Gastroesophageal sphincter (tissue), 4 donors: ENCODE measurements at places on chromosomes 12 and 14. TPM values are rescaled to one million over a fixed set of nuclear protein-coding genes. Genes with fewer than 3 reads are reported as not detected.

GRCh38 chr14:90660865-90661570 lies 155.2 kb downstream of the TTC7B start:
- ATAC-seq = no peak

Gene POTEM
- total RNA-seq = not detected

DNA sequence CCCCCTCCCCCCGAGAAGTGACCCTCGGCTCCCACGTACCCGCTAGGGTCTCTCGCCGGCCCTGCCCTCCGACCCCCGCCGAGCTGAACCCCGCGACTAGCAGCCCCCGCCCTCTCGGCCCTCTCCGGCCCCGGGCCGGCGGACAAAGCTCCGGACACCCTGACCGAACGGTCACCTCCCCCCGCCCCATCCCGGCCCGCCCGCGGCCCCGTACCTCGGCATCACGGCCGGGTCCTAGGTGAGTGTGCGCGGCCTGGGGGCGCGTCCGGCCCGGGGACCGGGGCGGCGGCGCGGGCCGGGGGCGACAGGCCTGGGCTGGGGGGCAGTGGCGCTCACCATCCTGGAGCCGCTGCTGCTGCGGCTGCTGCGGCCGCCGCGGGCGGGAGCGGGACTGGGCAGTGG lies at the start of gene FIGNL2:
Gene FIGNL2 (minus strand): TSS at position 393 of the 402 bp plus-strand sequence. CDS start 26,305 bp downstream, outside the sequence.
- ATAC-seq = no peak

DNA sequence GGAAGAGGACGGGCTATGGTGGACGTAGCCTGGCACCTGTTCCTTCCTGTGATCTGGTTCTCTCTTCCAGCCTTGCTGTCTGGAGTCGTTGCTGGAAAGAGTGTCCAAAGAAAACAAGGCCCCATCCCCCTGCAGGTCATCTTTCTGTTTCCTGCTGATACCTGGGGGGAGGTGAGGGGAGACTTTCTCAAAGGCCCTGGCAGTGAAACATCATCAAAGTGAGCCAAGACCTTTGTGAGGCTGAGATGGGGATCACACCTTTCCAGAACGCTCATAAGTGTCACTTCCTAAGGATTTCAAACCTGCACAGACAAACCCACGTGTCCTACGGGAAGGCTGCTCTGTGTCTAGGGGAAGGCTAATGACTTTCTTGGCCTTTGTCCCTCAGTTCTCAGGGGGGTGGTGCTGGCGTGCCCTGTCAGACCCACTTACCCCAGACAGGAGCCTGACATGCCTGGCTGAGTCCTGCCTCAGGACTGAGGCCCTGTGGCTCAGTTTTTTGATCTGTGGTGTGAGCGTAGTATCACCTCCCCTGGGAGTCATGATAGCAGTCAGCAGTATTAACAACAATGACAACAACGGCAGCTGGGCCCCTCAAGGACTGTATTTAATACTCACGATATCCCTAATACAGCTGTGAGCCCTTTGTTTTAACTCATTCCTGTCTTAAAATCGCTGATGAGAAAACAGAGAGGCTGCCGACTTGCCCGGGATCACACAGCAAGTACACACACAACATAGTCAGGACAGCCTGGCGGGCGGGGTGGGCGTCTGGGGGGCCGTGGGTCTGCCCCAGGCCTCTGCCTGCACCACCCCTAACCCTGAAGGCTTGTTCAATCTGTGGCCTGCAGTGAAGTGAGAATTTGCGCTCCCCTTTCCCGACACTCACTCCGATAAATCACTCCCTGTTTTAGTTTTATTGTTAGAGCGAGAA lies 235.2 kb downstream of the SLC41A2 start:
- ATAC-seq = no peak

GRCh38 chr14:91947475-91948184 lies at the start of gene FBLN5:
Gene FBLN5 (minus strand): TSS chr14:91947694. CDS start chr14:91947229, 465 bp downstream.
- ATAC-seq = peak; percentile 88

GRCh38 chr14:44372807-44373489 lies 134.1 kb downstream of the FSCB start:
- no peak for ATAC-seq

GRCh38 chr12:49549735-49550692 lies 11.2 kb downstream of the KCNH3 start:
- ATAC-seq = no peak

DNA sequence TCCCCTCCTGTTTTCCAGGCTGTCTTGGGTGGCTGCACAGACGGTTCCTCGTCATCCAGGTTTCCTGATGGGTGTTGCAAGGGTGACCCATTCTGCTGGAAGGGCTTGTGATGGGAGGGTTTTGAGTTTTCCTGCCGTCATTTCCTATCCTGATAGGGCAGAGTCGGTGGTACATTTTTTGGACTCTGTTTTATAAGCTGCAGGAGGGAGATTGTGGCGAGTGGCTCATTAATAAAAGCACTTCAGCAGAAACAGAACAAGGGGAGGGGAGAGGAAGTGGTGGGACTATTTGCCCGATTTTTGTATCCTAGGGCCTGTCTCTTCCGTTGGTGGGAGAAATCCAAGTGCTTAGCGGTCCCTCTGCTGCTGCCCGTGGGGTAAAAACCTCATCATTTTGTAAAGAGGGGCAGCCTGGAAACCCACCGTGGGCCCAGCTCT lies 40.0 kb downstream of the TSPAN9 start:
- ATAC-seq = peak; percentile 64

- ATAC-seq = no peak
Observed at GRCh38 chr12:14216405-14217294, 148.8 kb upstream of the ATF7IP start.

DNA sequence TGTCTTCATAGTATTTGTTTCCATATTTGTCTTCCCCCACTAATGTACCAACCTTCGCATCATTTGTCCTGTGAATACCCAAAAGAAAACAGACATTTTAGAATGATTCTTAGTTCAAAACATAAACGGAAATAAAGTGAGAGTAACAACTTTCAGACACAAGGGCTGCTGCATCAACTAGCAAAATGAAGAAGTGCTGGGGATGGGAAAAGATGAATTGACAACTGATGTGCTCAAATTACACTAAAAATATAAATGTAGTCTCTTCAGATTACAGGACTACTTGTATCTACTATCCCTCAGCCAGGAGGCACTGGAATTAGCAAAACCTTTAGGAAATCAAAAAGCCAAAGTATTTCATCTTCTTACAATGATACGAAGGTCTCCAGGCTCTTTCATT lies 743 bp downstream of the NDUFA12 start:
- ATAC-seq = no peak

Gene KLHL33
- 2.6 TPM for total RNA-seq

Gene BEGAIN
- 3.9 TPM for total RNA-seq

- no peak for ATAC-seq
Observed at GRCh38 chr12:91890742-91891141, 254.9 kb downstream of the BTG1 start.

GRCh38 chr14:101155575-101155974 lies 252.1 kb upstream of the RTL1 start:
- no peak for ATAC-seq

Gene PLA2G1B
- total RNA-seq = not detected

Gene WNT1
- total RNA-seq = not detected

GRCh38 chr12:74752215-74752614 lies 214.6 kb downstream of the ATXN7L3B start:
- no peak for ATAC-seq

DNA sequence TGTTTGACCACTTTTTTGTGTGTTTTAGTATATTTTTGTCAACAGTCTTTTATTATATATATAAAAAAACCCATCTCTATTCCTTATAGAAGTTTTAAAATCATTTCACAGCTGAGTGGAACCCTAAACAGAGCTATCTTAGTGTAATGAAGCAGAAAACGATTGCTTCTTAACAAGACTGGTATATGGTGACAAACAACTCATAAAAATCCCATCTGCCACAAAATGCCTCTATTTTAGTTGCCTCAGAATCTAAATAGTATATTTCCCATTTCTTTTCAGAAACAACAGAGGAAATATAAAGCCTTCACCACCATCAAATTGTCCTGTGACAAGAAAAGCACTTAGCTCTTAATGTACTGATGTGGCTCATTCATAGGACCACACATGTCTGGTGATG lies 322.4 kb downstream of the ATP23 start:
- ATAC-seq = no peak

Gene TMEM253
- total RNA-seq = not detected

DNA sequence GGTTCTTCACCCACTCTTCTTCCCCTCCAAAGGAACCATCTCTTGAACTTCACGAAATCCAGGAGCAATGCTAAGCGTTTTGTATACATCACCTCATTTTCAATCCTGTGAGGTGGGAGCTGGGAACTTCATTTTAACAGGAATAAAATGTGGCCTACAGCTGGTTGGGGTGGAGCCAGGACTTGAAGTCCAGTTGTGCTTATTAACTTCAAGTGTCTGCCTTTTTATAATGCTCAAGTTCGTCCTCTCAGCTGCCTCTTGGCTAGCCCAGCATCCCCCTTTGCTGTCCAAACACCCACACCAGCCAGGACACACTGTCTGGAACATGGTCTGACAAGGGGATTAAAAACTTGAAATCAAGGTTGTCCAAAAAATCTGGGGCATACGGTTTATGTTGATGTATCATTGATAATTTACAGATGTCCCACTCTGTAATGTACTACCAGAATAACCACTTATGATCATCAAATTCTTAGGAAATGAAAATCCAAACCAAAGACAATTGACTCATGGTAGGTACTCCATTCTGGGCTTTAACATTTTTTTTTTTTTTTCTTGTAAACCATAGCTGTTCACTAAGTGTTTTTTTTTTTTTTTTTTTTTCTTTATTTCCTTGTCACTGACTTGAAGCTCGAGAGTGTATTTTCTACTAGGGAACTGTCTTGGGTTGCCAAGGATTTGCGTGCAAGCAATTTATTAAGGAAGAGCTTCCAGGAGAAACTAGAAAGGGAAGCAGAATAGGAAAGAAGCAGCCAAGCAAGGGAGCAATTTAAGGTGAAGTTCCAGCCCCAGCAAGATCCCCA lies 252.3 kb downstream of the EFCAB11 start:
- ATAC-seq = peak; percentile 63

DNA sequence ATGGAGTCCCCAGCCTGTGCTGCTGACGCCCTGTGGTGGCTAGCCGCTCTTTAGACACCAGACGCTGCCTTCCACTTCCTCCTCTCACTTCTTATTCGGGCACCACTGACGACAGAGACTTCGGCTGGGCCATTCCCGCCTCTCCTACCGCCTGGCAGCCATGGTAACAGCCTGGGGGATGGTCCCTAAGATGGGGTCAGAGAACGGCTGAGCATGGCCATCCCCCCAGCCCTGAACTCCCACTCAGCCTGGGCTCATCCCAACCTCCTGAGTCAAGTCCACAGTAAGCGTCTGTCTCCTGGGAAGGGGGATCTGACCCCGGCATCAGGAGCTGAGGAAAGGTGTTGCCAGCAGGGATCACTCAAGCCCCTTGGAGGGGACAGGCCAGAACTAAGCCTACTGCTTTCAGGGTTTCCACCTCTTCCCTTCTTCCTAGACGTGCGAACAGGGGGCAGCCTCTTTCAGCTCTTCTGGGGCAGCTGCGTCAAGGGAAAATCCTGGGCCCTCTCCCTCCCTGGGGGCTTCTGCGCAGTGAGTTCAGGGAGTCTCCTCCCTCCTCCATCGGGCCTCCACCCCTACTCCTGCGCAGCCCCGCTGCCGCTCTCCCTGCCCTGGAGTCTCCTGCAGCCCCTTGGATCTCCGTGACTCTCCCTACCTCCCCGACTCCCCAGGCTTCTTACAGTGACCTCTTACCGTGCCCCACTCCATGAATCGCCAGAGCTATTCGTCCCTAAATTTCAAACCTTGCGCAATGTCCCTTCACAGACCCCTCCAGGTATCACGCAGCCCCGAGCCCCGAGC lies 643 bp upstream of the TAMALIN start:
- ATAC-seq = no peak

DNA sequence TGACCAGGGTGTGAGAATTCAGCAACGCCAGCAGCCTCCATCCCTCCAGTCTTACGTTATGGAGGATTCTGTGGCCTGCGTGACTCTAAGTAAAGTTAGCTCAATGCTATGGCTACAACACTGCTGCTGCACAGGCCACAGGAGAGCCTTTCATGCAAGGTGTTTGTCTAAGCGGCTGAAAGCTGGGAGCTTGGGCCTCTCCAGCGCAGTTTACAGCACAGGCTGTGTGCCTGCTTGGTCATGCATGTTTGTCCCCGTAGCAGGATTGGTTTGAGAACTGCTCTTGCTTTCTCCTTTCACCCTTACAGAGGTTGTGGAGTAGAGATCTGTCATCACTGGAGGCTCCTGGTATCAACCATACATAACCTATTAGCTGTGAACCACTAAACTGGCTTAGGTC lies 113.1 kb upstream of the TMCC3 start:
- no peak for ATAC-seq

Gene MMP14
- 114 TPM for total RNA-seq

DNA sequence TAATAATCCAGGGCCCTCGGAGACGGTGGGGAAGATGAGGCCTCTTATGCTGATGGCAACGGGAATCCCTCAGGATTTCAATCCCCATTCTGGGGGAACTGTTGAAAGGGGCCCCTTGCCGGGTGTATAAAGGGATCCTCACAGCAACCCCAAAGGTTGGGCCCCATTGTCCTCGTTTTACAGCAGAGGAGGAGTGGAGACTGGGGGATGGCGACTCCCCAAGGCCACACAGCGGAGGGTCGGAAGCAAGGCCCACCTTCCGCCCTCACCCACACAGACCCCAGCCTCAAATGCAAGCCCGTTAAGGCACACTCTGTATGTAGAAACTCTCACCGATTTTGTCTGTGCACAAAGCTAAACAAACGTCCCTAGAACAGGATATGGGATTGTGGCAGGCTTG lies 327.9 kb upstream of the DIO3 start:
- peak; percentile 14 for ATAC-seq

GRCh38 chr14:50101417-50101816 lies 15.0 kb downstream of the VCPKMT start:
- ATAC-seq = no peak

Gene ETV6
- 30.1 TPM for total RNA-seq

DNA sequence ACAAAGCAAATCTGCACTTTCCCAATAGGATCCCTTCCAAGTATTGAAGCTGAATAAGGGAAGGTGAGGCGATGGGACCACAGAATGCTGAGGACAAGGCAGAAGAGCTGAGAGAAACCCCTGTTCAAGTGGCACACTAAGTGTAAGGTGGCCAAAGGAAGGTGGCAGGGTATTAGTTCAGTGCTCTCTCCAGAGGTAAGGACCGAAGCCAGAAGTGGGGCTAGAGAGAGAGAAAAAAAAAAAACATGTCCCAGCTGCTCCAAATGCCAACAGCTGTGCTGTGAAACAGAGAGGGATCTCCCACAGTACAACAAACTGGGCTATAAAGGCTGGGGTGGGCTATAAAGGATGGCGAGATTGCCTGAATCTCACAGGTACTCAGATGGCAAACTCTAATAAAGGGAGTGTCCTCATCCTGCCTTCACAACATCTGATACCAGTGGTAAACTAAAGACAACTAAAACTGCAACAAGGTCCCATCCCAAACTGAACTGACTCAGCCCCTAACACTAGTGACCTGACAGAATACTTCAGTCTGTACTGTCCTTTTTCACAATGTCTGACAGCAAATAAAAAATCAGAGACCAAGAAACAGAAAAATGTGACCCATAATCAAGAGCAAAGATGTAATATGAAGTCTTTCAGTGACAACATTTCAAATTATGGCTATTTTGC lies 47.9 kb downstream of the CDK17 start:
- ATAC-seq = peak; percentile 34

Gene MFAP5
- total RNA-seq = 205 TPM

Gene FKBP3
- total RNA-seq = 27.6 TPM

DNA sequence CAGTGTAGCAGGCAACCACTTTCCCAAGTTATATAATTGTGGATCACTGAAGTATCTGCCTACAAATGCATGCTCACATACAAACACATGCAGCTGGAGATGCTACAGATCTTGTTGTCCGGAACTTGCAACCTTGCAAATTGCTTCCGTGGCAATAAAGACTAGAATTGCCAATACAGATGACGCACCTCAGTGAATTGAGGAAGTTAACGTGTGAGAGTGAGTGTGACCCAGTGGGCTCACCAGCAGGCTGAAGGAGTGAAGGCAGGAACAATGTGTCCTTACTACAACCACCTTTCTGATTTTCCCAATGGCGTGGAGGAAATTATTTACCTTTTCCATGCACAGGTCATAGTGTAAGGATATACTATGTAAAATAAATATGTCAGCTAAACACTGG lies 89.4 kb upstream of the GRIP1 start:
- no peak for ATAC-seq
